NCI-H187 treated with DMSO at 0.1 percent for 48 hours (cell line): ENCODE measurements at places on chromosomes 11 and 22.

DNA sequence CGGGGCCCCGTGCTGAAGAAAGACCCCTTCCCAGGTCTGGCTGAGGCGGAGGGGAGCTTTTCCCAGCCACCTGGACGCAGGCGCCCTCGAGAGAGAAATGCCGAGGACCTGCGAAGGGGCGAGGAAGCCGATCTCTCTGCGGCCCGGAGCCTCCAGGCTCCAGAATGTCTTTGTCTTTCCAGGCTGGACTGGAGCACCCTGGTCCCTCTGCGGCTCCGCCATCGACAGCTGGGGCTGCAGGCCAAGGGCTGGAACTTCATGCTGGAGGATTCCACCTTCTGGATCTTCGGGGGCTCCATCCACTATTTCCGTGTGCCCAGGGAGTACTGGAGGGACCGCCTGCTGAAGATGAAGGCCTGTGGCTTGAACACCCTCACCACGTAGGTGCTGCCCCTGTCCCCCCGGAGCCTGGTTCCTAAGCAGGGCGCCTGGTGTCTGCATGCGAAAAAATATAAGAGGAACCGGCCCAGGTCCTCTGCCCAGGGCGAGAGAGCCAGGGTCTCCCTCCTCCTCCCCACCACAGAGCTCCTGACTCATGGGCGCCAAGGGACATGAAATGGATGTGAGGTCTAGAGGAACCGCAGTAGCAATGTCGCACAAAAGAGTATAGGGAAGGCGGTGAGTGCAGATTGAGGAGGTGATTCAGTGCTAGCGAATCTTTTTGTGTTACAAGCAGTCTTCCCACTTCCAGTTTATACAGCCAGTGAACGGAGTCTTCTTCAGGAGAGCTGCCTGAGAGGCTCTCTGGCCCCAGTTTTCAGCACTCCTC lies 11.0 kb downstream of the GLB1L2 start:
- DNase-seq = no peak

DNA sequence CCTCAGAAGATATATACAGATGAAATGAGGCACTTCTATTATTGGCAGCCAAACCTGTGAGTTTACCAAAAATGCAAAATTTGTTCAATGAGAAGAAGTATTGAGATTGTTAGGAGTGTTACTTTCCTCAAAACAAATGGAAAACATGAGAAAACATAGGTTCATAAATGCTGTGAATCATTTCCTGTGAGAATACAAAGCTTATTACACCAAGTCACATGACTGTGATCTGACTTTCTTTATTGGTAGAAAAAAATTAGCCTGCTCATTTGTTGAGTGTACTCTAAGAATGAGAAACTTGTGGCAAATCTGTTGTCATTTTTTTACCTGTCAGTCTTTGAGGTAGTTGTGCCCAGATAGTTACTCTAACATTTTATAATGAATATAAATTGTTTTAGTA lies 215.1 kb downstream of the TMEM135 start:
- no peak for DNase-seq

DNA sequence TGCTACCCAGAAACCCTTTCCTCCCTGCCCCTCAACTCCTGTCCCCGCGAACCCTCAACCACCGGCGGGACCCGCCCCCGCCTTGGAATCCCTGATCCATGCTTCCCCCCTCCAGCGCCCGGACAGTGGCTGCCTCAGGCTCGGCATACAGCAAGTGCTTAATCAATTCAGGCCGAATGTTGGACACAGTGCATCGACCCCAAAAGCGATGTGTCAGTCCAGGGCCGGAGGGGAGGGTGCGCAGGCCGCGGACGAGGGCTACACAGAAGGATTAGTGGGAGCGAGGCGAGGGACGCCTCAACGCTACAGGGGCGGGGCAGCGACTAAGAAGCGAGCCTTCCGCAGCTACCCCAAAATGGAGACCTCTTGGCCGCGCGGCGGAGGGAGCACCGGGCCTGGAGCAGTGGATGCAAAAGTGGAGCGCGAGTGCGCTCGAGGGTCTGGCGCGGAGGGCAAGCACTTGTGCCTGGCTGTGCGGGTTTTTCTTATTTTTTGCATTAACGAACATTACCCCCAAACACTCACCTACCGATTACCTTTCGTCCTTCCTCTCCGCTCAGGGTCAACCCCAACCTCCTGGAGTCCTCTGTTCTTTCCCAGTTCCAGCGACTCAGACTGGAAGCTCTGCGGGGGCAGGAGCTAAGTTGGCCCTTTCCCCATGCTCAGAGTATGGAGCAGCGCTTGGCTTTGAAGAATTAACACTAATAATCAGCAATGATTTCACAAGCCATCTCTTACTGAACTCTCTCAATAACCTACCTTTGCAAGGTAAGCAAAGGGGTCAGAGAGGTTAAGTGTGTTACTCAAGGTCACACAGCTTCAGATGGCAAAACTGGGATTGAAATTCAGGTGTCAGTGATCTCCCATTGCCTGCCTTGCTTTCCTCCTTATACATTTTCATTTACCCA lies 30.0 kb upstream of the WNT11 start:
- DNase-seq = no peak

- no peak for DNase-seq
These were observed 11.6 kb upstream of the RTN4R start for GRCh38 chr22:20279662-20280134.

GRCh38 chr11:108032800-108033199 lies 24.1 kb downstream of the CUL5 start:
- DNase-seq = no peak

DNA sequence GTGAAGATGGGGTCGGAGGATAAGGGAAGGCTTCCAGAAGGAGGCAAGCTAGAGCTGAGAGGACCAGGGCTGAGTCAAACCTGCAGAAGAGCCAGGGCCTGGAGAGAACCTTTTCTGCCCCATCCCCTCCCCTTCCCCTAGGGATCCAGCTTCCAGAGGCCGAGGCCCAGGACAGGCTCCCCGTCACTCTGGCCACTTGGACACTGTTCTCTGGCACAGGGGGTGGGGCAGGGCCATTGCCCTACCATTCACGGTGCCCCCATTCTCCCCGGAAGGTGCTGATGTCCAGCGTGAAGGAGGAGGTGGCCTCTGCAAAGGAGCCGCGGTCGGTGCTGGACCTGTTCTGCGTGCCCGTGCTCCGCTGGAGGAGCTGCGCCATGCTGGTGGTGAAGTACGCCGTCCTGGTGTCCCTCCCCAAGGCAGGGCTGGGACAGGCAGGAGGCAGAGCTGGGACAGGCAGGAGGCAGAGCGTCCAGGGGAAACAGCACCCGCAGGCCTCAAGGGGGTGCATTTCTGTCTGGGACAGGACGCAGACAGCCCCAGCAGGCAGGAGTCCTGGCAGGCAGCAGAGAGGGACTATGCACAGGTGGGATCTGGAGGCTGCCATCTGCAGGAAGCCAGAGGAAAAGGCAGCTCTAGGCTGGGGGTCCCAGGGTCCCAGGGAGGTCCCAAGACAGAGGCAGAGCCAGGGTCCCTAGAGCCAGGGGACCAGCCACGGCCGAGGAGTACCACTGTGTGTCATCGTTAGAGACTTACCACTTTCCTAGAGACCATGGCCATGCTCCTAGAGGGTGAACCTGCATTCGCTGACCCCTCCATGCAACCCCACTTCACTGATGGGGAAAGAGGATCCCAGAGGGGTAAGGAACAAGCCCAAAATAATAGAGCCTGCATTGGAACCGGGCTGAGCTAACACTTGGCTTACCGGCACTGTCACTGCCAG lies 25.8 kb upstream of the SLC22A12 start:
- no peak for DNase-seq

DNA sequence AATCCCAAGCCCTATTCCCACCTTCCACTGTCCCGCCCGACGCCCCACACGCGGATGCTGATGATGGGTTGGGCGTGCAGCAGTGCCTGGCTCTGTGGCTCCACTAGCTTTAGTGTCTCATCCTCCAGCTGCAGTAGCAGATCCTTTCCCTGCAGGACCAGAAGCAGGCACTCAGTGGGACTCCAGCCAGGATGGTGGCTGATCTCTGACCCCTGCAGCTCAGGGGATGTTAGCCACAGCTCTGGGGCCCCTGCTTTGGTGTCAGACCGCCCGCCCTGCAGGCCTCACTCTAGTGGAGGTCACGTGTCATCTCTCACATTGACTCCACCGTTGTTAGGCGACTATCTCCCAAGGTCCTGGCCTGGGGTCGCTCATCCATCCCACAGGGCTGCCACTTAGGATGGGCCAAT lies 11.8 kb downstream of the SMPD1 start:
- DNase-seq = no peak

- DNase-seq = no peak
These were observed 50.2 kb downstream of the C22orf31 start for GRCh38 chr22:29011240-29012100.

GRCh38 chr22:39259666-39260065 lies 14.9 kb upstream of the PDGFB start:
- no peak for DNase-seq

GRCh38 chr11:125451400-125452124 lies 44.5 kb downstream of the FEZ1 start:
- DNase-seq = no peak

DNA sequence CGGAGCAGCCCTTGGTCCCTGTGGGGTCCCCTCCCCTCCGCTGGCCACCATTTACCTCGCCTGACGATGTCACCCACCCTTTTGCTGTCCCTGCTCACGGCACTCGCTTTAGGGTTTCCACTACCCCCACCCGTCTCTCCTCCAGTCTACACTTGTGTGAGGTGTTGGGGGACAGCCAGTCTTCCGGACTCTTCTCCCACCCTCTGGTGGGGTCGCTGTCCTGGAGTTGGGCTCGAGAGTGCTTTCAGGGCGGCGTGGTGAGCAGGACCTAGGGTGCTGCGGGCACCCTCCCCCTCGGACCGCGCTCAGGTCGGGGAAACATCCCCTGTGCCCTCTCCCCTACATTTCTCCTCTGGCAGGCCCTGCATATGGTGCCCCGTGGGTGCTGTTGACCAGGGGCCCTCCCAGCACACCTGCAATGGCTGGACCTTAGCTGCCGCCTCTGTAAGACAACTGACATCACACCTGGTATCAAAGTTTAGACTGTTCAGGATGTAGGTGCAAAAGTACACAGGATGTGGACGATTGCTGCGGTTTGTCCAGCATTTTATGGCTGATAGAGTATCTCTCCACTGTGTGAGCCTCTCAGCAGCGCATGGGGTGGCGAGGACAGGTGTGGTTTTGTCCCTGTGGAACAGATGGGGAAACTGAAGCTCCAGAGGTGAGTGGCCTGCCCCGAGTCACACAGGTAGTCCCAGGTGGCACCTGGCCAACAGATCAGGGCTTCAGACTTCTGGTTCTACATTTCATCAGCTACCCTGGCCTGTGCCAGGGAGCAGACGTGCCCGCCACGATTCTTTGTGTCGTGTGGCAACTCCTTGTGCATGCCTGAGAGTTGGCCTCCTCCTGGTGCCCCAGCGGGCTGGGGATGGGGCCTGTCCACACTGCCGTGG lies 1.2 kb downstream of the GRK2 start:
- no peak for DNase-seq

- DNase-seq = no peak
These were observed 97.1 kb downstream of the CD44 start for GRCh38 chr11:35235936-35236666.

GRCh38 chr11:30919389-30920152 lies 333.4 kb upstream of the MPPED2 start:
- DNase-seq = no peak

DNA sequence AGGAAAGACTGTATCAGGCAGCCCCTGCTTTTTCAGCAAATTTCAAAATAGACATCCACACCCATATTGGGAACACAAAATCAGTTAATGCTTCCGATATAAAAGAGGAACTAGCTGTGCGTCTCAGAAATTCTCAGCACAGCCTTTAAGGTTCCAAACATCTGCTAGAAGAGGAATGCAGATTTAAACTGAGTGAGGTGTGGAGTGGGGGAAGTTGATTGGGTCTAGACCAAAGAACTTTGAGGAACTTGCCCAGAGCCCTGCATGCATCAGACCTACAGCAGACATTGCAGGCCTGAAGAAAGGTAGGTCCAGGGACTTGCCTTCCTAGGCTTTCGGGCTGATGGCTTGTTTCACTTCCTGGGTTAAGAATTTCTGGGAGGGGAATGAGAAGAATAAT lies at the start of gene MS4A4A:
TSS of gene MS4A4A (plus strand) at position 255 of the 400 bp plus-strand sequence. CDS start at position 265, 10 bp downstream.
- DNase-seq = no peak

DNA sequence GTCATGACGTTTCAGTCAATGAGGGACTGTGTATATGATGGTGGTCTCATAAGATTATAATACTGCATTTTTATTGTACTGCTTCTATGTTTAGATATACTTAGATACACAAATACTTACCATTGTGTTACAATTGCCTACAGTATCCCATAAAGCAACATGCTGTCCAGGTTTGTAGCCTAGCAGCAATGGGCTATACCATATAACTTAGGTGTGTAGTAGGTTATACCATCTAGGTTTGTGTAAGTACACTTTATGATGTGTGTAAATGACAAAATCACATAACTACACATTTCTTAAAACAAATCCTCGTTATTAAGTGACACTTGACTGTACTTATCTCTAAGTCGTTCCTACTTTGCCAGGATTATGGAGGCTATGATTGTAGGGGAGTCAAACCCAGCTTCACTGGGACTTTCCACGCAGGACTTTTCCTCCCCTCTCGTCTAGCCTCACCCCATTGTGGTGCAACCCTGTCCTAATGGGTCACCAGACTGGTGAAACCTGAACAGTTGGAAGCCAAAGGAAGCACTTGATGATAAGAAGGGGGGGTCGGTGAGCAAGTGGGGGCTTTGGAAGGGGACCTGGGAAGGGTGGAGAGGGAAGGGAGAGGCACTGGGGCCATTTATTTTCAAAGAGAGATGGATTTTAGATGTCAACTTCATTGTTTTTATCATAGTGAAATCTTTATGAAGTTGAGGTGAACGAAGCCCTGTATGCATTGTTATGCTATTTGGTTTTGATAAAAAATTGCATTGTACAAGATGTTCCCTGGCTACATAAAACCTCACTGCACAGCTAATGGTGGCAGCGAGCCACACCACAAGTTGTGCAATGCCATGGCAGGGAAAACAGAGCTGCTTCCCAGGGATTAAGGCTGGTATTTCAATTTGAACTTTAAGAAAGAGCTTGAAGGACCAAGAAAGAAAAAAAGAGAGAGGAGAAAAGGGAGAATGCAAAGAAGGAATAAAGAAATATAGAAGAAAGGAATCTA lies 129.1 kb downstream of the EHF start:
- no peak for DNase-seq

DNA sequence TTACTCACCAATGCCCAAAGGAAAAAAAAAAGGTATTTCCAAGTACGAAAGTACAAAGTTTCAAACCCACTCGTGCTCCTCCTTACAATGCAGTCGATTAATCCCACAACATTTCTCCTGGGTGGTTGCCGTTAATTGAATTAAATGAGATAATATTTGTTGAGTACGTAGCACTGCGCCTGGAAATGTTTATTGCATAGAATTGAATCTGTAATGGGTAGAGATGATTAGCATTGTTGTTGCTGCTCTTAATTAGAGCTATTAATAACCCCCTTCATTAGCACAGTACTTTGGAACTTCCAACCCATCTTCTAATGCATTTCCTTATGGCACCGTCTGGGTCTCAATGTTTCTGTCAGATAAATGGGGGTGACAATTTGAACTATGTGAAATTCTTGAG lies 77.3 kb downstream of the SEZ6L start:
- no peak for DNase-seq

DNA sequence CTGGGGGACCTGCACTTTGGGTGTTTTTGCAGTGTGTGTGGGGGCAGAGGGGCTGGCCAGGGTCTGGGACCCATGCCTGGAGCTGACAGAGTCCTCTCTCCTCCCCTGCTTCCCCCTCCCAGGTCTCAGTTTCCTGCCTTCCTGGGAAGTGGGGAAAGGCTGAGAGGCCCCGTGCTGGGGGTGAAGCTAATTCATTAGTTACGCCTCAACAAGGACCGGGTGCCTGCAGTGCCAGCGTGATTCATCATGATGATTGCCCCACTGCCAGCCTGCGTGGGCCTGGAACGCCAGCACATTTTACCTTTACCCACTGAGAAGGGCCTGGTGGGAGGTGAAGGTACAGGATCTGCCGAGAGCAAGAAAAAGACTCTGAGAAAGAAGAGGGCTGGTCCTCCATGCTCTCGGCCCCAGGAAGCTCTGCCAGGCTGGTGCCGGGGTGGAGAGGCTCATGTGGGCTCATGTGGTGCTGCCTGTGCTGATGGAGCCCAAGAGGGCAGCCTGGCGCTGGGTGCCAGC lies 2.9 kb upstream of the LRRC10B start:
- DNase-seq = no peak
